GF-D8 (cell line): ENCODE measurements at places on chromosomes 6 and 20.

GRCh38 chr6:79841577-79842375, 105.6 kb downstream of the ELOVL4 start:
- DNase-seq: no peak

- DNase-seq: no peak
Observed at GRCh38 chr6:38935051-38935450, 113.5 kb upstream of the GLP1R start.

- DNase-seq: no peak
Observed at GRCh38 chr20:57391439-57392301, 474 bp downstream of the RBM38 start.

DNA sequence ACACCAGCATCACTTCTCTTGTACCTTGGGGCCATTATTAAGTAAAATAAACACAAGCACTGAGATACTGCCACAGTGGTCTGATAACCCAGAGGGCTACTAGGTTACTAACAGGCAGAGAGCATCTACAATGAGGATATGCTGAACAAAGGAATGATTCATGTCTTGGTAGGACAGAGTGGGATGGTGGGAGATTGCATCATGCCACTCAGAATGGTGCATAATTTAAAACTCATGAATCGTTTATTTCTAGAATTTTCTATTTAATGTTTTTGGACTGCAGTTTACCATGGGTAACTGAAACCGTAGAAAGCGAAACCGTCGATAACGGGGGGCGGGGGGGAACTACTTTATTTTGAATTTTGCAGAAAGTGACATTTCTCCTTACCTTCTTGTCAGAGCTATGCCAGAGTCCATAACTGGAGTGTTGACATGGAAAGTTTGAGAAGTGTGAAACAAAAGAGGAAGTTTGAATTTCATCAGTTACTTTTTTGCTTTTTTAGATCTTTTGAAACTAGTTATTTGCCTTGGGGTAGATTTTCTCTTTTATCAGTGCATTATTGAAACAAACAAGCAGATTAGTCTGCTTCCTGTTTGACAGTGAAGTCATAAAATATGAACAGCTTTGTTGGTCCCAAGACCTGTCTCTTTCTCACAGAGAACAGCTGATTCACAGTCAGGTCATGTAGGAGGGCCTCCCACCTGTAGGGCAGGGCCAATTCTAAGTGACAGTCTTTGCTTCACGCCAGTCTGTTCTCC, 124.9 kb downstream of the KLHL32 start:
- DNase-seq: peak; percentile 2

GRCh38 chr6:106620931-106621672, 8.2 kb downstream of the RTN4IP1 start:
- no peak for DNase-seq

- no peak for DNase-seq
Observed at GRCh38 chr6:3843379-3844096, 5.6 kb upstream of the FAM50B start.

DNA sequence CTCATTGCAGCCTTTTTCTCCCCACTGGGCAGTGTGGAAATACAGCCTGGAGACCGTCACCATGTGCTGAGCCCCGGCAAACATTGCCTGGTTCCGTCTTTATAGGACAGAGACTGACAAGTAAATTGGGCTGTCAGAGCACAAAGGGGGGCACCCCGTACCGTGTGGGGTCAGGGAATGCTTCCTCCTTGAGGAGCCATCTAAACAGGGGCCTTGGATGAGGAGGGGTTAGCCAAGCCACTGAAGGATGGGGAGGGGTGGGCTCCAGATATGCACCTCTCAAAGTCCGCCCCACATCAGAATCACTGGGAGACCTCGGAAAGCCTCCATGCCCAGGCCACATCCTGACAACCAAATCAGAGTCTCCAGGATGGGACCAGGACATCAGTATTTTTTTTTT, 73.9 kb downstream of the NFATC2 start:
- DNase-seq: no peak

DNA sequence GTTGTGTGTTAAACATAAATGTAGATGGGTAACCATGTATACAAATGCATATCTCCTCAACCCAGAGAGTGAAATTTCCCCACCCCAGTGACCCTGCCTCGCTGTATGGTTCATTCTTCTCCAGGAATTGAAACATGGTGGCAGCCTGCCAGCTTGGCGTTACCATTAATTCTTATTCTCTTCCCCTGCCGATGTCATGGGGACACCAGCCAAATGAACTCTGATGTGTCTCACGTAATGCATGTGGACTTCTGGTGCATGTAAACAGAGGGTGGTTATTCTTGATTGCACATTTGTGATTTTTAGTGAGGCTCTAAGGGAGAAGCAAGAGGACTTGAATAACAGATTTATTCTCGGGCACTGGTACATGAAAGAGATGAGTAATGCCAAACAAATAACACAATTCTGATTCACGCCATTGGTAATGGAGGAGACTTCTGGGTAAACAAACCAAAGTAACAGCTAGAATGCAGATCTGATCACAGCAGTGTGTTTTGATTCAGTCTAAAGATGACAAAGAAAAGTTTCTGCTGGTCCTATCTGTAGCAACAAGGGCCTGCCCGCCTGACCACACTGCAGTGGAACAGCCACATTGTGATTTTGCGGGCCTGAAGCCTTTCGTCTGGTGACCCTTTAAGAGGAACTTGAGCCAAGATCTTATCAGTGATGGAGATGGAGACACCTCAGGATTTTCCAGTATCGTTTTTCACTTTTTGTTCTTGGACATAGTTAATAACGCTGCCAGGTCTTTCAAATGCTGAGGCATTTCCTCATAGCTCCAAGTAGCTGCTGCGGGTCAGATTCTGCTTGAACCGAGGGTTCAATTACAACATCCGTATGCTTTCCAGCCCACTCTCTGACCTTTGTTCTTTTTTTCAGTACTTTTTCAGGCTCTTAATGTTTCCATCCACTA, 171.8 kb upstream of the AKAP12 start:
- no peak for DNase-seq

DNA sequence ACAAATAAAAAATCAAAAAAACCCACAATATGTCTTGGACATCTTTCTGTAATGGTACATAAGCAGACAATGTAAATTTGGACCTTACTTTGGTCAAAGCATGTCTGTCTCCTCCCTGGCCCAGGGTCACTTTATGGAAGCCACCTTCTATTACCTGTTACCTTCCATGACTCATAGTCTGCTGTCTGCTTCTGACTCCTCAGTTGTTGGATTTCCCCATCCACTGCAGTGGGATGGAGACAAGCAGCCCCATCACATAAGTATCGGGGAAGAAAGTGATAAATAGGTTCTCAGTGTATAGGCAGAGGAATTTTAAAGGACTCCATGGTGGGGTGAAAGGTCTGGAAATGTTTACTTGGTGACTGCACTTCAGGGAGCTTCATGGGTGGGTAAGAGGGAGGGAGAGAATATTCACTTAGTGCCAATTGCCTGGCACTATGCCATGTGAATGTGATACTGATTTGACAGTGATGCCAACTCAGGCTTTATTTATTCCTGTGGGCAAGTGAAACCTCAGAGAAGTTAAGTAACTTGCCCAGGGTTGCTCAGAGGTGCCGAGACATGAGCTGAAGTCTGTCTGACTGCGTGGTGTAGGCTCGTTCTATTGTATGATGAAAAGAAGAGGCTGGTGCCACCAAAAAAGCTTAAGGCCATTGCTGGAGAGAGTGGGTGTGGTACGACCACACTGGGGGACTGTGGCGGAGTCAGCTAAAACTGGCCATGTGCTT, 175.6 kb upstream of the RNF24 start:
- DNase-seq: no peak

- DNase-seq: no peak
Observed at GRCh38 chr6:32187009-32187709, 2.8 kb downstream of the PBX2 start.

GRCh38 chr6:13987400-13987865, 62.7 kb downstream of the RNF182 start:
- DNase-seq: no peak

- no peak for DNase-seq
Observed at GRCh38 chr6:101818051-101818450, 424.5 kb downstream of the GRIK2 start.
